ENCODE measurements at places on chromosomes 1 and 21.
A peak's percentile ranks its signal among the peaks of the same experiment; 100 is the strongest.

- no peak for DNase-seq
Measured at GRCh38 chr21:25956993-25957714, 213.4 kb downstream of the APP start.

- no peak for DNase-seq
Measured at GRCh38 chr1:183983371-183984105, 54.0 kb downstream of the COLGALT2 start.

GRCh38 chr1:242187171-242187570 is 188.3 kb upstream of the MAP1LC3C start:
- no peak for DNase-seq

GRCh38 chr1:228867108-228867950 is 132.1 kb downstream of the RHOU start:
- DNase-seq: peak; percentile 68

- peak; percentile 16 for DNase-seq
Measured at GRCh38 chr1:162942916-162943559, 82.1 kb upstream of the CCDC190 start.
